ENCODE measurements at places on chromosomes 13 and 19. TPM values are rescaled to one million over a fixed set of nuclear protein-coding genes. Genes with fewer than 3 reads are reported as not detected.

The ZNF497 gene
- total RNA-seq = 2.4 TPM

The CD33 gene
- total RNA-seq = 18.3 TPM

The RASL11A gene
- total RNA-seq = 32.6 TPM

The VWA8 gene
- total RNA-seq = 15.4 TPM

The FGF22 gene
- not detected for total RNA-seq

The APOC4 gene
- not detected for total RNA-seq

The ACER1 gene
- not detected for total RNA-seq

The CGB8 gene
- total RNA-seq = not detected

The ELANE gene
- 7.7 TPM for total RNA-seq

The LAIR2 gene
- not detected for total RNA-seq

The FAM83E gene
- 0.47 TPM for total RNA-seq

The PRR20B gene
- total RNA-seq = not detected

The FUT2 gene
- total RNA-seq = not detected

The NLRP4 gene
- total RNA-seq = not detected

The PEAK3 gene
- total RNA-seq = 1.3 TPM

The ZNF578 gene
- 2.9 TPM for total RNA-seq

The NFIC gene
- 55.7 TPM for total RNA-seq

The EPSTI1 gene
- total RNA-seq = 11.6 TPM

The FOSB gene
- total RNA-seq = 713 TPM

The KLK2 gene
- total RNA-seq = not detected

The SSC5D gene
- total RNA-seq = 3.2 TPM

The TMC4 gene
- 4.1 TPM for total RNA-seq

The RNF113B gene
- not detected for total RNA-seq

The ZC3H13 gene
- total RNA-seq = 24.5 TPM
